ENCODE measurements at places on chromosomes 5 and 9. TPM values are rescaled to one million over a fixed set of nuclear protein-coding genes. Genes with fewer than 3 reads are reported as not detected.

PCDHB6 gene
- total RNA-seq = 1.9 TPM

DNA sequence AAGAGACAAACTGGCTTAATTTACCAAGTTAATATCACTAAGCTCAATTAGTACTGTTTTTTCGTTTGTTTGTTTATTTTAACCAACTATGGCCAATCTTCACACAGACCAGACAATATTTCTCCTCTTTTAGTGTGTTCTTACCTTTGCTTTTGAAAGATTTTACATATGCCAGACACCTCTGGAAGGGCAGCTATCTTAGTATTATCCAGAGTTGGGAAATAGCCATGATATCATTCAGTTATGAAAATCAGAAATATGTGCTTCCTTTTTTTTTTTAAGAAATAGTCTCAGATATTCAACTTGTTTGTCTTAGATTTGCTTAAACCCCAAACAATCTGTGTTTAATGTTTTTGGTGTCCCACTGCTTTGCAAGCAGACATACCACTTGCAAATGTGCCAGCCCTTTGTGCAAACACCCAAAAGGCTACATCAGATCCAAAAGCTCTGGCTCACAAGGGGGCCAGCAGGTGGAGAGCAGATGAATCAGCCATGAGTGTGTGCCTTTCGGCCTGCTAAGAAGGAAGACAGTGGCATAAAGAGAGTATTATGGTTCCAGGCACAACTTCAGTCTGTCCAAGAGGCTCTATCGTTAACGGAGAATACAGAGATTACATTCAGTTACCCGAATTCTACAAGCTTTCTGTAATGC, 147.6 kb downstream of the EFNA5 start:
- no peak for DNase-seq

DNA sequence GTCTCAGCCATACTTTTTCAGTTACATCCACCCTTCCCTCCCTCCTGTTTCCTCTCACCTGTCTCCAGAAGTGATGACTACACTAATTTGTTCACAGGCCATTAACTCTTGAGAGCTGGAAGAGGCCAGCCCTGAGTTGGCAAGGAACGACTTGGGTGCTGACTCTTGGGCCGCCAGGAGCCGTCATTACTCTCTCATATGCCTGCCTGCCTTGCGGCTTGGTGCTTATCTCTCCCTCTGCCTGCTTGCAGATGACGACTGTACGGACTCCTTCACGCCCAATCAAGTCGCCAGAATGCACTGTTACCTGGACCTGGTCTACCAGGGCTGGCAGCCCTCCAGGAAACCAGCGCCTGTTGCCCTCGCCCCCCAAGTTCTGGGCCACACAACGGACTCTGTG, 66.1 kb downstream of the PAPPA start:
- no peak for DNase-seq

DNA sequence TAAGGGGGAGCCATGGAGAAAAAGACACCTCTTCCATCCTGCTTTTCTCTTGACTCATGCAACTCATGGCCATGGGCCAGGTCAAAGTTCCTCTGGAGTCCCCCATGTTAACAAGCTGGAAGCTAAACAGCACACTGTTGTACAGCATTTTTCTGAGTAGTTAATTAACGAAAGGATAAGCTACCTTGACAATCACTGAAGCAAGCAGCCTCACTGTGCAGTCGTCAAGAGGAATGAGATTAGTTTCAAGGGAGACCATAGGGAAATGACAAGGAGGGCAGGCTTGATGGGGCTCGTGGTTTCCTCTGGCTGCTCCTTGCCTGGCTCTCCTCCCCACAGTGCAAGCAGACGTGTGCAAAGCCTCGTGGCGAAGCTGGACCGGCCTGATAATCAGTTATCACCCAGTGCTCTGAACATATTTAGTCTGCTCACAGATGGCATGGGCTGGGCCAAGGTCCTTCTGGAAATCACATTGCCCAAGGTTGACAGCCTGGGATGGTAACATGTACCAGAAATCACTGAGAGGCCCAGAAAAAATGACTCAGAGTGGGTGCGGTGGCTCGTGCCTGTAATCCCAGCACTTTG, 209.5 kb downstream of the SLIT3 start:
- DNase-seq = no peak

CCDC180 gene
- 6.0 TPM for total RNA-seq

DNA sequence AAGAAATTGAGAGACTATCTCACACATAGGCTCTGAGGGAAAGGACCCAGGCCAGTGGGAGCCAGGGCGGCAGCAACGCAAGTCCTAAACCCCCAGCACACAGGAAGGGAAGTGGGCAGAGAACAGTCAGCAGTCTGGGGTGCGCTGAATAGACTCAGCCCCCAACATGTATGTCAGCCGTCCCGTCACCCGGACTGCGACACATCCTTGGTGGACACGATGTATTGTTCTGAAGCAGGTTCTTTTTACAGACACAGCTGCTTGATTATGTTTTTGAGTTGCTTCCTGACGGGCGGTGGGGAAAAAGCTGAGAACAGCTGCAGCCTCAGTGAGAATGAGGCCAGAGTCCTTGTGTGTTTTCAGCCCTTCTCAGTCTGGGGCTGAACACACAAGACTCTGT, 64.1 kb upstream of the CXCL14 start:
- no peak for DNase-seq

PCDHA6 gene
- total RNA-seq = 1.5 TPM

- DNase-seq = no peak
Measured at GRCh38 chr5:17046320-17046719, 110.2 kb upstream of the MYO10 start.

- DNase-seq = no peak
Measured at GRCh38 chr9:93114169-93114983, 18.4 kb downstream of the CARD19 start.

DNA sequence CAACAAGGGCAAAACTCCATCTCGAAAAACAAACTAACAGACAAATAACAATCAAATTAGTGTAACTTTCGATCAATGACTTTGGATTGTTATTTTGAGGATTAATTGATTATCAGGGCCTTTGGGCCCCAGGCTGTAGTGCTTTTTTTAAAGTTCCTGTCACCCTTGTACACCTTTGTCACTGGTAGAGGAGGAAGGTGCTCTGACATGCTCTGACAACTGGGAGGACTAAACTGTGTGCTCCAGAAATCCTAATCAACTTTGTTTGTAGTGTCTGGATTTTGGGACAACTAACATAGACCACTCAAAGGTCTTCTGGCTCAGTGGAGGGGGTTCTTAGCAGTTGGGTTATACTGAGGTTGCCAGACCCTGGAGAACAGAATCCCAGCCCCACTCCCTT, 1.8 kb downstream of the TXN start:
- no peak for DNase-seq

DNA sequence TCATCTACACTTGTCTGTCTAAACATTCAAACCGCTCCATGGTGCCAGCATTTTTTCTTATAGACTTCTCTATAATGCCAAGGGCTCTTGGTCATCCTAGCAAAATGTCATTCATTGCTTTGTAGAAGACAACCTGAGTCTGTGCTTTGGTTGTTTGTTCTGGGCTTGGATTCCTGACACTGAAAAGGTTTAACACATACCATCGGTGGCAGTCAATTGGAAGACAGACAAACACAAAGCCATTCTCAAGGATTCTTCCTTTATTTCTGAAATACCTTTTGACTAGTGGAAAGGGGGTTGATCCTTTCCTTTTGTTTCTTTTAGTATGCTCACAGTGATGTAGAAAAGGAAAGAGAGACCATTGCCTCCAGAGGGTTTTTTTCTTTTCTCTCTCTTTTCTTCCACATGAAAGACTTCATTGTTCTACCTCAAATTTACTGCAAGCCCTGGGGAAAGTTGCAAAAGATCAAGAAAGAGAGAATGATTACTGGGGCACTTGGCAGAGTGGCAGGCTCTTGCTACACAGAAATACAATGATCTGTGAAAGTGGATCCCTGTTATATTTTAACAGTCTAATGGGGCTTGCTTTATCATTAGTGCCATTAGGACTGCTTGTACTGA, 66.4 kb upstream of the TMC1 start:
- no peak for DNase-seq

GRCh38 chr9:128098297-128099230, 29.0 kb downstream of the PTGES2 start:
- DNase-seq = peak; percentile 91

DNA sequence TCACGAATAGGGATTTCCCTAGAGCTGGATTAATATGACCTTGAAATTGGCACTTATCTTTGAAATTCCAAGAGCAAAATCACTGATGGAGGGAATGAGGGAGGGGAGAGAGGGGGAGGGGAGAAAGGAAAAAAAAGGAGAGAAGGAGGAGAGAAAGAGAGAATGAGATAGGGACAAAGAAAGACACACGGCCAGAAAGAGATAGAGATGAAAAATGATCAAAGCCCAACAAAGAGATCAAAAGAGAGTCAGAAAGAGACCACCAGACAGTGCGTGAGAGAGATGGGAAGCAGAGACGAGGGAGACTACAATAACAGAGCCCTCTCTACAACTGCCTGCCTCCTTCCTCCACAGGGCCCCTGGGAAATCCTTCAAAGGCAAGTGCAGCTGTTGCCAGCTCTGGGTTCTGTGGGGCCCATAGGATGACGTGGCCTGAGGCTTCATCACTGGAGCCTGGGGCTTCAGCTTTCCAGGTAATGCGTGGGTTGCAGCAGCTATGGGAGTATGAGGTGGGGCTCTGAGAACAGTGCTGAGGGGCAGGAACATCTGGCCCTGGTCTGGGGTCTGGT, 58.3 kb upstream of the SHB start:
- no peak for DNase-seq

SLC45A2 gene
- total RNA-seq = not detected

GRCh38 chr5:157214861-157215513, 34.3 kb downstream of the ITK start:
- no peak for DNase-seq

DNA sequence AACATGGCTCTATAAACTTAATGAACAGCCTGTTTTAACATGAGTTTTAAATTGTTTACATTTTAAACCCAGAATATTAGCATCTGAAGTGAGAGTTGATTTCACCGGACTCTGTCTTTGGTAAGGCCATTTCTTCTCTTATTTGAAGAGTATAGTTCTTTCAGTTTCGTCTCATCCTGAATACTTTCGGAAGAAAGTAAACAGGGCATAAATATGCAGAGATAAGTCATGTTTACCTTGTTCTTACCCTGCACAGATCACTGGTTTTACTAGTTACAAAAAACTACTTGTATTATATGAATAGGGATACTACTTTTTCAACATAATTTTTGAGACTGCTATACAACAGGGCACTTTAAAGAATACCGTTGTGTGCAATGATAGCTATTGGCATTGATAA, 656.3 kb upstream of the ZNF608 start:
- DNase-seq = no peak

DNA sequence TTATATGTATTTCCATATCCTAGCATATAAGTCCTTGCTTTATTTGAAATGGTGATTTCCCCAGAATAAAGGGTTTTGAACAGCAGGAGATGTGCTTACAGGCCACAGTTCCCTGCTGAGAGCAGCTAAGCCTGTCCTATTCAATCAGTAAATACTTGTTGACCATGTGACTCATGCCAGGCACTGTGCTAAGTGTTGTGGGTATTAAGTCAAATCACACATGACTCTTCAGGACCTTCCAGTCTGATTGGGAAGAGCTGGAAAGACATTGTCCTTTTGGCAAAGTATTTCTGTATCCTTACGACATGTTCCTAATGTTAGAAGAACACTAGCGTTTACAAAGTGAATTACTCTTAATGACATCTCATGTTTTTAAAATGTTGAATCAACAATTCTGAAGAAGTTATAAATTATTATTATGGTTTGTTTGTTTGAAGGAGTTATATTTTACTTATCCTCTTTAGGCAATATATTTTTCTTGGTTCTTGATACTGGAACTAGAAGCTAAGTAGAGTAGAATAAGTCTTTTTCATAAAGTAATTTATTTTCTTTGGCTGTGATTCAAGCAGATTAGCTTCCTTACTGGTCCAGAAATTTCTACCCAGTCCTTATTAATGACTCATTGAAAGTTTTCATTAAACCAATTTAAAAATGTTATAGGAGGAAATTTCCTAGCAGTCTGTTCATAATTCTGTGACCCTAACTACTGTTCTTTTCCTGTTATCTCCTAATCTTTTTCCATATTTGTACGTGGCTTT, 82.1 kb downstream of the GAPVD1 start:
- no peak for DNase-seq

GRCh38 chr5:72440207-72440638, 67.0 kb downstream of the ZNF366 start:
- no peak for DNase-seq

SGCD gene
- 13.5 TPM for total RNA-seq

- no peak for DNase-seq
Measured at GRCh38 chr9:135100241-135100681, 12.8 kb downstream of the OLFM1 start.

GRCh38 chr9:87499424-87500017, 1.9 kb downstream of the DAPK1 start:
- DNase-seq = no peak

- no peak for DNase-seq
Measured at GRCh38 chr5:73437777-73438644, 10.6 kb downstream of the FOXD1 start.

GRCh38 chr5:55569513-55569865, 34.7 kb upstream of the PLPP1 start:
- DNase-seq = no peak

GRCh38 chr5:99032234-99033013, 103.6 kb upstream of the CHD1 start:
- peak; percentile 84 for DNase-seq

GRCh38 chr5:103258957-103259704, 568 bp downstream of the MACIR start:
- DNase-seq = no peak

BAAT gene
- total RNA-seq = not detected

ASPN gene
- total RNA-seq = 7.5 TPM

DNA sequence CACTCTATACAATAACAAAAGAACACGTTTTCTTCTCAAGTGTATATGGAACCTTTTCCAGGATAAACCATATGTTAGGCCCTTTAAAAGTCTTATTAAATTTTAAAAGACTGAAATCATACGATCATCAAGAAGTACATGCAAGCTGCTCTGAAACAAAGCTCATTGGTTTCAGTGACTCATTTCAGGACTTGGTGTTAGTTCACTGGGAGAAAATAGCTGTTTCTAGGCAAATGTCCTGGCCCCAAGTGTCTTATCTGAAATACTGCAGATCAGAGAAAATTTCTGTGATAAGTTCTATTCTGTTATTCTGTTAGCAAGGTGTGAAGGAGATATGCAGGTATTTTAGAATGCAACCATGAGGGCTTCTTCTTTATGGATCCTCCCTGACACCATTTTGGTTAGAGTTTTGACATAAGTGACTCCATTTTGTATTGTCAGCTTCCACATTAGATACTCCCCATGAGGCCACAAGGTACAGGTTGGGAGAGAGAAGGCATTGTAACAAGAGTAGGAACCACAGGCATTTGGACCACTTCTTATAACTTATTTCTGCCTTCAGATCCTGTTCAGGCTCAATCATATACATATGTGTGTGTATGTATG, 7.5 kb upstream of the CCDC180 start:
- no peak for DNase-seq

SLC46A2 gene
- 0.22 TPM for total RNA-seq

DNA sequence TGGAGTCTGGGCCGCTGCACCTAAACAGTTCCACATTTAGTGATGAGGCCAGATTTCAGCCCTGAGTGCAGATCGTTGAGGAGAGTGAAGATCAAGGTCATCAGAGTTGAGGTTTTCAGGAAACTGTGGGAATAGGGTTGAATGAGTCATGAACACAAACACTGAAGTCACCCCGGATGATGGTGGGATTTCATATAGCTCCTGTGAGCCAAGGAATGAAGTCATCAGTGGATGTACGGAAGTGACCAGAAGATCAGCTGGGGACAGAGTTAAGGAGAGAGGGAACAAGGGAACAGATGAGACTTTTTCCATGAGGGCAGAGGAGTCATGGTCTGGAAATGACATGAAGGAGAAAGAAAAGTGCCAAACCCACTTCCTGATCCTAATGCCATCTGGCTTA, 36.5 kb downstream of the PALM2AKAP2 start:
- no peak for DNase-seq

GRCh38 chr5:123087173-123088030, 1.6 kb upstream of the PRDM6 start:
- DNase-seq = no peak
